ENCODE measurements at places on chromosomes 2 and 18.

- DNase-seq = no peak
Measured at GRCh38 chr18:49856496-49856895, 43.2 kb upstream of the ACAA2 start.

GRCh38 chr2:156057647-156058046, 274.9 kb downstream of the NR4A2 start:
- no peak for DNase-seq

DNA sequence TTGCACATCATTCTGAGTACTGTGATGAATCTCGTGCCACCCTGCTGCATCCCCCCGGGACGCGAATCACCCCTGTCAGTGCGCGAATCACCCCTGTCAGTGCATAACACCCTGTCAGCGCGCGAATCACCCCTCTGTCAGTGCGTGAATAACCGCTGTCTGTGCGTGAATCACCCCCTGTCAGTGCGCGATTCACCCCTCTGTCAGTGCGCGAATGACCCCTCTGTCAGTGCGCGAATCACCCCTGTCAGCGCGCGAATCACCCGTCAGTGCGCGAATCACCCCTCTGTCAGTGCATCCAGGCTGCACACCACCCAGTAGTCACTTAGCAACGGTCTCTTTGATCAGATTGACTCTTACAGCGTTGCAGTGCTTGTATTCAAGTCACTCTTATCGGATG, 134.4 kb upstream of the TPO start:
- no peak for DNase-seq

- no peak for DNase-seq
Measured at GRCh38 chr2:220273082-220273481, 645.7 kb downstream of the SLC4A3 start.

GRCh38 chr18:31740180-31740579, 20.5 kb downstream of the SLC25A52 start:
- DNase-seq = no peak

DNA sequence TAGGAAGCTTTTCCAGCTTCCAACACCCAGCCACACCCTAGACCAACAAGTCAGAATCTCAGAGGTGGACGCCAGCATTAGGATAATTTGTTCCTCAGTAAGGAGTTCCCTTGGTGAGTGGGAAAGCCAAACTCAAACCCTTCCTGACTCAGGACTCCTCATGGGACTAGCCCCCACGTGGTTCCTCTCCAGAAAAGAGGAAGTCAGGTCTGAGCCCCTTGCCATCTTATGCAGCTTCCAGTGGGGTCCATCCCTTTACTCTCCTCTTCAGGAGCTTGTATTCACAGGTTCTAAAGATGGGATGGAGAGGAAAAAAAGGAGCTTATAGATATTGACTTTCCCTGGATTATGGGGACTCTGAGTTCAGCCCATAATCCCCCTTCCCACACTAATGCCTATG, 14.8 kb upstream of the NOTO start:
- DNase-seq = no peak

GRCh38 chr2:3298191-3298590, 79.4 kb downstream of the EIPR1 start:
- no peak for DNase-seq

DNA sequence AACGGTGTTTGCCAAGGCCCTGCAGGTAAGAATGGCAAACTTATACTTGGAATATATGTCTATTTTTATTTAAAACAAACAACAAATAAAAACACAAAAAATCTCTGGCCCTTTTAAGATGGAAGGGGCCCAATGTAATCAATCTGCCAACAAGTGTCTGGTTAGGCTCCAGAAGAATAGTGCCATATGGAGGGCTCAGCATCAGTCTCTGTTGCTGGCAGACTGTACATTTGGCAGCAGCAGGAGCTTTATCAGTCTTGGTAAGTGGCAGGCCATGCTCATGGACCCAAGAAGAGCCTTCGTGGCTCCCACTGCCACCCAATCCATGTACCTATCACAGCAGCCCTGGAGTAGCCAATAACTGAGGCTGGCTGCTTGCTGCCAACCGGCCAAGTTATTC, 101.1 kb downstream of the GALNT3 start:
- no peak for DNase-seq

GRCh38 chr2:235050980-235051351, 99.1 kb downstream of the SH3BP4 start:
- DNase-seq = no peak

- DNase-seq = no peak
Measured at GRCh38 chr18:2909431-2910140, 62.8 kb downstream of the EMILIN2 start.

DNA sequence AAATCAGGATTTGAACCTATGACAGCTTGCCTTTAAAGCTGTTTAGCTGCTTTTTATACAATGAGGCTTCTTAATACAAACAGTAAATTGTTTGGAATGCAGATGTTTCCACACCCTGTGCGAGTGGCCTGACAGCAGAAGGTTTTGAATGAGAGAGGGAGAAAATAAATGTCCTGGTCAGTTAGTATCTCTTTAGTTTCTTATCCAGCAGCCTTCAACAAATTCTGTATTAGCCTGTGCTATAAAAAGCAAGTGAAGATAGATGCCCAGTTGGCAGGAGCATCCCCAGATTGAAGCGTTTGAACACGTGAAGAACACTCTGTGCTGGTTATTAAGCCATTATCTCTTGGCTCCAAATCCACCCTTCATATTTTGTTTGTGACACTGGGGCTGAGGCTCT, 70.6 kb downstream of the CERS6 start:
- DNase-seq = no peak

DNA sequence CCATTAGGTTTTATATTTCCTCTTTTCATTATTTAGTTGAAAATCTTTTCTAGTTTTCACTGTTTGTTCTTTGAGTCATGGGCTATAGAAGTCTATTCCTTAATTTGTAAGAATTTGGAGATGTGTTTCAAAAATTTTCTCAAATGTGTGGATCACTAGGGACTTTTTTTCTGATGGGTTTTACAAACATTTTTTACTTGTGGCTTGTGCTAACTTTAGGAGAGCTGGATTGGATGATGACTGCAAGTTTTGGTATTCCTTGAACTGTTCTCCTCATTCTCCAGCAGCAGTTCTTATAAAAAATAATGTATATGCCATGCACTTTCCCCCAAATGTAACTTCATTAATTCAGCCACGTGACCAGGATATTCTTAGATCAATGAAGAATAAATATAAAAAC, 94.7 kb upstream of the CWC22 start:
- no peak for DNase-seq

- no peak for DNase-seq
Measured at GRCh38 chr2:15684161-15685039, 92.7 kb downstream of the DDX1 start.

GRCh38 chr18:79423211-79424007, 27.7 kb downstream of the NFATC1 start:
- DNase-seq = no peak

- DNase-seq = no peak
Measured at GRCh38 chr2:20577495-20578235, 73.2 kb downstream of the HS1BP3 start.

DNA sequence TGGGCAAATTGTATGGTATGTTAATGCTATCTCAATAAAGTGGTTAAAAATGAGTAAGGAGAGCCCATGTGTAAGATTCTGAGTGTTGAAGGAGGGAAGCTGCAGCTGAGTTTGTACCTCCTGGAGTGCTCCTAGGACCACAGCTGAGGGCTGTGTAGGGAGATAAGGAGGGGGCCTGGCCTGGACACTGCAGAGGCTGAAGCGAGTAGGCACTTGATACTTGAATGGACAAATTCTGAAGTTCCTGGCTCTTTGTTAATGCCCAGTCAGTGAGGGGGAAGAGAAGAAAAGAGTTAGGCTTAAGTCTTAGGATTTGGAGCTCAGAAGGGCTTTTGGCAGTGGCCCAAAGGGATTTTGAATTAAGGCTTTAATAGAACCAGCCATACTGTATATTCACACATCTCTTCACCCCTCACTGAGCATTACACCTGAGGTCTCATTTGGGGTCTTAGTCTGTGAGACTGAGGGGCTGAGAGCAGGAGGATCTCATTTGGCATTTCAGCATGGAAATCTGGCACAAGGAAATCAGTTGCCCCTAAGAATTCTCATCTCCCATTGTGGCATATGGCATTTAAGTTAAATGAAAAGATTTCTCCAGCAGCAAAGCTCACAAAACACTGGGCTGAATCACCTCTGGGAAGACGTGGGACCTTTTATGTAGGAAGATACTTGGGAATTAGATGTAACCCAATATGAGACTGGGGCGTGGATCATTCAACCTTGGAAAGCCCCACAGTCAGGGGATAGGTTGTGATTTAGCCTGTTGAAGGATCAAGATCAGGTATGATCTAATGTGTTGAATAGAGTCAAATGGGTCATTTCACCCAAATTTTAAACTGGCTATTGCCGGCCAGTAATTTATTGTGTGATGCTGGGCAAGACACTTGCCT, 46.8 kb downstream of the LIPG start:
- no peak for DNase-seq

GRCh38 chr2:13009027-13009642, 292.4 kb downstream of the TRIB2 start:
- no peak for DNase-seq

GRCh38 chr18:27901424-27902226, 275.3 kb downstream of the CDH2 start:
- DNase-seq = no peak

DNA sequence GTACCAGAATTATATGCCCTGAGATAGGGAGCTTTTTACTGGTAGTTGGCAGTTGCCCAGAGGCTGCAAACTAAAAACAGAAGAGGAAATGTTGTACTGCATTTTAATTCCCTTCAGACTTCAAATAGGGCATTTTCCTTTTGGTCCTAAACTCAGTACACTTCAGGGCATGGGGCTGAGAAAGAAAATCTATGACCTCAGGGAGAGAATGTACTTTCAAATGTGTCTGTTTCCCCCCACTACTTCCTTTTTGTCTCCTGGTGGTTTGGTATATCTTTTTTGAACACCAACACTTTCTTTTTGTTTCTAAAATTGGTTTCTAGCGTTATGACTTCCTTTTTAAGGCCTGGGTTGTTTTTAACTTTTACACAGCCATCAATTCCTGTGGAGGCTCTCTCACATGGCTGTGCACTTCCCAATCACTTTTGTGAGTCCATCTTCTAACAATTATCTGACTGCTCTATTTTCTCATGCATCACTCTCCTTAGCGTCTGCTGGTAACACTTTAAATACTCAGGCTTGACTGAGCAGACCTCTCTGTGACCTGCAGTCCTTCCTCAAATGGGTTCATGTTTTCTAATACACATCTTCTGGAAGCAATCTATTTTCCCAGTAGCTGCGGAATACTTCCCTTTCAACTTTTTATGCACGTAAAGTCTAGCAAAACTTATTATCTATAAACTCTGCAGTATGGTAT, 596.0 kb downstream of the LRP1B start:
- no peak for DNase-seq

- DNase-seq = no peak
Measured at GRCh38 chr2:234949762-234950434, 1.9 kb upstream of the SH3BP4 start.

DNA sequence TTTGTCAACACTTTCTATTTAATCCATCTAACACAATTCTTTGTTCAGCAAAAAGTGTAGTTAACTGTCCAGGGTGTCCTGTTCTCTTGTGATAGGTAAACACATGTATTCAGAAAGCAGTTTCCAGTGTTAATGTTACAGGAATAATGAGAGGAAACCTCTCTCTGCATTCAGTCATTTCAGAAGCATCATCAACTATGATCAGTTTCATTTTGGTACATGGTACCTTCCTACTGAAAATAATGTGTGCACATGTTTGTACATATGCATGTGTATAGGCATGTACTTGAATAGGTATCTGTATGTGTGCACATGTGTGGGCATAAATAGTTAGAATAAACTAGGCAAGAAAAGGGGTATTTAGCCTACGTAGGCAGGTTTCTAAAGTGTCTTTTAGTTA, 16.6 kb downstream of the EFEMP1 start:
- DNase-seq = no peak

GRCh38 chr2:98009887-98010760, 14.4 kb upstream of the TMEM131 start:
- no peak for DNase-seq

DNA sequence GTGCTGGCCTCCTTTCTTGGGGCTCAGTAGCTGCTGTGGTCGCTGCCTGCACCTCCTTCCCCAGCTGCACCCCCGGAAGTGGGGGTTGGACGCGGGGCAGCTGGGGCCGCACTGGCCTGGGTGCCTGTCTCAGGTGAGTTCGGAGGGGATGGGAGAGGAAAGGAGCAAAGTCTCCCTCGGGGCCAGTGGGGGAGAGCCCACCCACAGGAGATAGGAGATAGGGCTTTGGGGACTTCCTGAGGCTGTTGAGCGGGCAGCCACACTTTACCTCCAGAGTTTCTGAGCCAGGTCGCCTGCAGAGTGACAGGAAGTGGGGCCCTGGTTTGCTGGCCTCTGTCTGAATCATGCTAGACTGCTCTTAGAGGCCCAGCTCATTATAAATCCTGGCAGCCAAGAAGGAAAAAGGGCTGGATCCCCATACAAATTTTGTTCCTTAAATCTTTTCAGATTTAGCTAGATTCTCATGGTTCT, 8.1 kb downstream of the MBP start:
- no peak for DNase-seq

- no peak for DNase-seq
Measured at GRCh38 chr2:202337706-202338346, 38.3 kb upstream of the BMPR2 start.

DNA sequence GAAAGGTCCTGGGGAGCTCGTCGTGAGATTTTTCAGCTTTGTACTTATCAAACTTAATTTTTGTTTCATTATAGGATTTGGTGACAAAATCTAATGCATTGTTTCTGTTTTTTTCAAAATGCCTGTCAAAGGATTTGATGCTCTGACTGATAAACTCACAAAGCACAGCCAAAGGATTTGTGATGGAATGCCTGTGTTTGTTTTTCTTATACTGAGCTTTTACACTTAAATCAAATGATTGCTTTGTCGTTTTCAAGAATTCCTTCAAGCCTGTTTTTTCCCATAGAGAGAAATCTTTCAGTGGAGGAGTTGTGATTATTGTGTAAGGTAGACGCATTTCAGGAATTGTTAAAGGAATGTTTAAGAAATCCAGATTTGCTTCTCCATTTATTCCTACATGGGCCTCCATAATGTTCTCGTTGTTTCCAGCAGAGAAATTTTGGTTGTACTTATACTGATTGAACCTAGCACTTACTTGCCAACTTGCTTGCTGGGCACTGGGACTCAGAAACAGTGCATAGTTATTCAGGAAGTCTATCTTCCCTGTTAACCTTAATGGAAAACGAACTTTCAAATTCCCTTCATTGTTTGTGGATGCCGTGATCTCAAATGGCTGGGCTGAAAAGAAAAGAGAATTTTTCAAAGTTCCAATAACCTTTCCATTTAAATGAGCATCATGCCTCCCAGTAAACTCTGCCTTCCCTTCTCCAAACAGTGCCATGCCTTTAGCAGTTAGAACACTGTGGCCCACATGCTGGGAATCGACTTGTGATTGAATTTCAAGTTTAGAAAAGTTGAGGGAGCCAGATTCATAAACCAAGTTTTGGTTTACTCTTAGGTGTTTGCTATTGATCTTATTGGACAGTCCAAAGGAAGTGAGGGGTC, 36.5 kb downstream of the APOB start:
- no peak for DNase-seq

DNA sequence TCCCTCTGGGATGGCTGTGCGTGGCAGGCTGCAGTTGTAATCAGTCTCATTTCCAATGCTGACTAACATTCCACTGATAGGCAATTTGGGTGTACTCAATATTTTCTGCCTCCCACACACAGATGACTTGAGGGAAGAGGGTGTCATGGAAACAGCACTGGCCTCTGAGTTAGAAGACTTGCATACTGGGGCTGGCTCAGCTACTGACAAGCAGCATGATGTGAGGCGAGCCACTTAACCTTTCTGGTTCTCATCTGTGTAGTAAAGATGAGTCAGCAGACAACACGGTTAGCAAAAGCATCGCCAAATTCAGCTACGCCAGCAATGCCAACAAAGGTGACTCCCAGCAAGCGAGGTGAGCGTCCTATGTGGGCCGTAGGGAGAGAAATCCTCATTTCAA, 73.5 kb downstream of the COLEC12 start:
- no peak for DNase-seq

- no peak for DNase-seq
Measured at GRCh38 chr18:54381640-54382039, 23.9 kb downstream of the C18orf54 start.
